ENCODE measurements at places on chromosomes 4 and X.

DNA sequence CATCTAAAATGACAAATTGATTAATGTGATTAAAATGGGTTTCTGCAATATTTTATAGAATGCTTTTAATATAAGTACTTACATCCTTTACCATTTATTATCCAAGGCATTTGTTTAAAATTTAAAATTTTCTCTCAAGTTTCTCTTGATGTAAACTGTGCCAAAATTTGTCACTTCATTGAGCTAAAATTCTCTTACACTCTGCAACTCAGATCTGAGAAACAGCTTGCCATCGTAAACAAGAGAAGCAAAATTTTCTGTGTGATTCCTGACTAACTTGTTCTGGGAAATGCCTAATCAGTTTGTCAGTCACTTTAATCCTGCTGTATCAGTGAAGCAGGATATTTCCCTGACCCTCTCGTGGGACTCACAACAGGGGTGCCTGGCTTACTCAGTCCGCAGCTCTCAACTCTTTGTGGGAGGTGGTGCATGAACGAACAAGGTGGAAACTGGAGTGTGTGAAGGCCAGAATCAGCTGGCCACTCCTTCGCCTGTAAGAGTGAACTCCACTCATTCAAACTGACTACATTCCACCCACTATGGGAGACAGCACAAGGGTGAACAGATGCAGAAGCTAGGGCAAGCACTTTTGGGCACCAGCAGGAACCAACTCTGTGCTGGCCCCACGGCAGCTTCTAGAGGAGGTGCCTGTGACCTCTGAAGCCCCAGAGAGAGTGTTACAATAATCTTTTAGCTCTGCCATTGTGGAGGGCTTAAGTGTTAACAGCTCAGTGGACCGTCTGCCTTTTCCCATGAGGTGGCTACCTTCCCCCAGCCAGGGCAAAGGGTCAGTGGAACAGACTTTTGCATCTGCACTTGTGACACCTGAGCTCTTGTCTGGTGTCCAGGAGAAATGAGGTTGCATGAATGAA, 349.4 kb downstream of the FAT4 start:
- no peak for DNase-seq

DNA sequence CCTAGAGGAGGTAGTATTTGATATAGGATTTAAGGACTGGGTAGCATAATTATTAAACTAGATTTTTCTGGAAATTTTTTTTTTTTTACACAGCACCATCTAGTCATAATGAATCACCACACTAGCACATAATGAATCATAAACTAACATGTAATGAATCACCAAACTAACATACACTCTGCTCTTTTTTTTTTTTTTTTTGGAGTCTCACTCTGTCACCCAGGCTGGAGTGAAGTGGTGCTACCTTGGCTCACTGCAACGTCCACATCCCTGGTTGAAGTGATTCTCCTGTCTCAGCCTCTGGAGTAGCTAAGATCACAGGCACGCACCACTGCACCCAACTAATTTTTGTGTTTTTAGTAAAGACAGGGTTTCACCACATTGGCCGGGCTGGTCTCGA, 92.5 kb downstream of the FAM13A start:
- DNase-seq: no peak

DNA sequence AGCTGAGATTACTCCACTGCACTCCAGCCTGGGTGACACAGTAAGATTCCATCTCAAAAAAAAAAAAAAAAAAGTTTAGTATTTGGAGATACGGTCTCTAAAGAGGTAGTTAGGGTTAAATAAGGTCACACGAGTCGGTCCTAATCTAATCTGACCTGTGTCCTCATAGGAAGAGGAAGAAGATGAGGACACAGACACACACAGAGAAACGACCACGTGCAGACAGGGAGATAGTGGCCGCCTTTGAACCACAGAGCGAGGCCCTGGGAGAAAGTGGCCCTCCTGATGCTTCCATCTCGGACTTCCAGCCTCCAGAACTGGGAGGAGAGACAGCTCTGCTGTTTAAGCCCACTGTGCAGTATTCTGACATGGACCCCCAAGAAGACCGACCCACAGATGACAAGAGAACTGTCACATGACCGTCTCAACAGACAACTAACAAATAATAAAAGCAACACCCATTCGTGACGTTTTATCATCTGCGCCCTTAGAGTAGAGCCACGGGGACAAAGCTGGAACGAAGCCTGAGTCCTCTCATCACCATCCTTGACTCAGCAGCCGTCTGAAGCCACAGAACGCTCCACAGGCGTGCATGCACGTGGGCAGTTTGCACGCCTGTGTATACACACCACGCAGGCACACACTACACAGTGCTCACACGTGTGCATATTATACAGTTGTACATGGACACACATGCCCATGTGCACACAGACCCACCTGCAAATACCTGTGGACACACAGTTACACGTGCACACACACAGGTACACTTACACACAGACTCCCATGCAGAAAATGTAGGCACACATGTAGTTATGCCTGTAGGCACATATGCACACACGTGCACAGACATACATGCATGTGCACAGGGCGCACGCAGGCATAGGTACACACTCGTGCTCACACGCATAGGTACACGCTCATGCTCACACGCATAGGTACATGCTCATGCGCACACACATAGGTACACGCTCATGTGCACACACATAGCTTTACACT, 51.7 kb downstream of the FAM53A start:
- no peak for DNase-seq

- no peak for DNase-seq
Observed at GRCh38 chrX:110004731-110005369, 1.9 kb downstream of the TMEM164 start.

DNA sequence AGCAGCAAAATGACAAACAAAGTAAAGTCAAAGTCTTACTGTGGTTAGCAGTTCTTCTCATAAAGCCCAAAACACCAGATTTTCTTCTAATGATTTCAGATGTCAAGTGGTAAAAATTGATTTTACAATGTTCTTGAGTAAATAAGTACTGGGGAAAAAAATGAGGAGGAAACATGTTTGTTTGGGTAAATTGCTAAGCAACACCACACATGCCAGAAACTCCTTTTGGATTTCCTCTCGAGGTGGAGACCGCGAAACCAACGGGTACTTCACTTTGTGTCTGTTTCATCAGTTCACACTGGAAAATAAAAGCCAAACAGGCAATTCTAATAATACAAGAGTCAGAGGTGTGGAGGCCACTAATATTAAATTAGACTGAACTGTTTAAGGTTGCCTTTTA, 4.6 kb upstream of the PKD2 start:
- no peak for DNase-seq

DNA sequence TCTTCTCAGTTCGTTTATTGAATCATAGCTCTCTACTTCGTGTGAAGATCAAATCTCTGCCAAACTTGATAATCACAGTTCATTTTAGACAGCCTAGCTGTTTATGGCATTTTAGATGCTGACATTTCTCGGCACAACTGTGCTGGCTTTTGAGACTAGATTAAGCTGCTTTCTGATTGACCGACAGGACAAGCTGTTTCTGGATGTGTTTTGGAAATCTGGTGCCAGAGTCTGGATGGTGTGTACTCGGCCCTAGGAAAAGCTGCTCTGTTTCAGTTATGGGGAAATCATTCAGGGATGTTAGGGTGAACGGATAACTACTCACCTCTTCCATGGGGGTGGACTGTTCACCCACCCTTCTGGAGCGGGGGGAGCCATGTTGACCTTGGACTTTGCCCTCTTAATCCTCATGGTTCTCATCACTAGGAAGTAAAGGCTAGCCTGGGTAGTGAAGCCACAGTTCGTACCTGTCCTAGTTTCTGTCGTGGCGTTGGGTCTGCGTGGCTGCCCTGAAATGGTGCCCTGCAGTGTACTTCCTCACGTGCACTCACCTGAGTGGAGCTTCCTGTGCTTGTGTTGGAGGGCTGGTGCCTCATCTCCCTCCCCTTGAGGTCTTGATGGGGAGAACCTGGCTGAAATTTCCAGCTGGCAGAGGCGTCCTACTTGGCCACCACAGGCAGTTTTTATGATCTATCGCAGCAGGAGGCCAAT, 13.7 kb upstream of the WDR1 start:
- no peak for DNase-seq

- DNase-seq: no peak
Observed at GRCh38 chrX:12210196-12210815, 72.0 kb downstream of the FRMPD4 start.

- DNase-seq: no peak
Observed at GRCh38 chr4:93809773-93810172, 18.8 kb upstream of the ATOH1 start.

- DNase-seq: no peak
Observed at GRCh38 chr4:113823291-113823659, 61.7 kb upstream of the CAMK2D start.

DNA sequence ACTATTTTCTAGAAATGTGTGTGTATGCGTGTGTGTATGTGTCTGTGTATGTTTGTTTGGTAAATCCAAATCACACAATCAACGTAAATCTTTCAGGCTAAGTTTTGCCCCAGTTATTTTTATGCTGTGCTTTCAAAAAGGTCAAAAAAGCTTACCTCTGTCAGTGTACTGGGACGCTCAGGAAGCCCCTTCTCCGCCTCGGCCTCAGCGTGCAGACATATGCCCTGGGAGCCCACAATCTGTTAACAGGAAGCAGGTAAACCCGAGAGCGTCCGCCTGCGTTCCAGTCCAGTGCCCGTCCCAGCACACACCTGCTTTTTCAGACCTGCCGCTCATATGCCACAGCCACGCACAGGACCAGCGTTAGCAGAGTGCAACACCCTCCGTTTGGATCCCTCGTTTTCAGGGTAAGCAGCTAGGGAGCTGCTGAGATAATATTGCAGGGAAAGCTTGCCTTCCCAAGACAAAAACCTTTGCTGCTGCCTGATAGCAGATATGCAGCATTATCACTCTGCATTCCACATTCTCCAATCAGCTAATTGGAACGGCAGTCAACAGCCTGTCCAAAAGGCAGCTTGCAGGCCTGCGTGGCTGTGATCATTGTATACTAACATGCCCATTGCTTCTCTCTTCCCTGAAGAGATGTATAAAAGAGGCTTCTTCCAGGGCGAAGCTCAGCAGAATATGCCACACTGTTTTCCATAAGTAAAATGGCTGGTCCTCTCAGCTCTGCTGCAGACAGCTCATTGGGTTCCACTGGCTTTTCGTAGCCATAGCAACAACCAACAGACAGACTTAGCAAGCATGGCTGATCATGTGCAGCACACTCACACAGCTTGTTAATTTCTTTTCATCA, at the start of gene SORBS2:
Gene SORBS2 (minus strand): TSS at position 686 of the 856 bp plus-strand sequence. CDS start 121,623 bp downstream, outside the sequence.
- no peak for DNase-seq

All from stimulated activated CD8-positive, alpha-beta memory T cell treated with anti-CD3 and anti-CD28 coated beads, Interleukin-7, amount 100 ng/mL, for 1 hour (primary cell).